ENCODE measurements at places on chromosomes 16 and 17.
A peak's percentile ranks its signal among the peaks of the same experiment; 100 is the strongest.

- no peak for DNase-seq
Measured at GRCh38 chr17:61179380-61179806, 220.2 kb upstream of the TBX2 start.

GRCh38 chr16:26129997-26130396, 438.2 kb downstream of the HS3ST4 start:
- no peak for DNase-seq

DNA sequence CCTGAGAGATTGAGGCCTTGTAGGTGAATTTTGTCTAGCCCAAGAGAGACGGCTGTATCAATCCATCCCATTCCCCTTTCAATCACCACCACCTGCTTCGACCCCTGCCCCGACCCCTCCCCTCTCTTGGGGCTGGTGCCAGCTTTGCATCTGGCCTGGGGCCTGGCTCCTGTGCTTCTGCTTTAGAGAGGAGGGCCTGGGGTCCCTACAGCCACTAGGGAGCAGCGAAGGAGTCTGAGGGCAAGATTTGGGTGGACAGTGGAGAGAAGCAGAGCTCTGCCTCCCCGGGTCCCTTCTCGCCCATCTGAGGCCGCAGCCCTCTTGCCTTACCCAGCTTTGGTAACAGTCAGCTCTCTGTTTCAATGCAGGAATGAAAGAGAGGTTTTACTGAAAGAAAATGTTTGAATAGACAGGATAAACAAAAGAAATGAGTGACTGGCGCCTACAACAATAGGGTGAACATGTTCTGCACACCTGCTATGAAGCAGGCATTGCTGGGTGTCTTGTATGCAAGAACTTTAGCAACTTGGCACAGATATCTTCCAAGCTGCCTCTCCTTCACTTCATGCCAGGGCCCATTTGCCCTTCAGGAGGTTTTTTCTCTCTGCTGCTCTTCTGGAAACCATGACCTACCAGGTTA, 57.4 kb downstream of the SLC47A1 start:
- DNase-seq: no peak

GRCh38 chr16:86118467-86119307, 219.7 kb downstream of the IRF8 start:
- no peak for DNase-seq

- DNase-seq: peak; percentile 73
Measured at GRCh38 chr16:71358464-71358998, at the start of gene CALB2. Gene CALB2 (plus strand): TSS chr16:71358723. CDS start chr16:71358793, 70 bp downstream.

DNA sequence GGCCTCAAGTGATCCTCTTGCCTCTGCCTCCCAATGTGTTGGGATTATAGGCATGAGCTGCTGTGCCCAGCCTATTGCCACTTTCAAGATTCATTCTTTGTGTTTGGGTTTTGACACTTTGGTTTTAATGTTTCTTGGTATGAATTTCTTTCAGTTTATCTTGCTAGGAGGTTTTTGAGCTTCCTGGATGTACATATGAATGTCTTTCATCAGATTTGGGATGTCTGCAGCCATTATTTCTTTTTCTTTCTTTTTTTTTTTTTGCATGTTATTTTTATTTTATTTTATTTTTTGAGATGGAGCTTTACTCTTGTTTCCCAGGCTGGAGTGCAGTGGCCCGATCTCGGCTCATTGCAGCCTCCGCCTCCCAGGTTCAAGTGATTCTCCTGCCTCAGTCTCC, 18.5 kb downstream of the MRPL45 start:
- no peak for DNase-seq

DNA sequence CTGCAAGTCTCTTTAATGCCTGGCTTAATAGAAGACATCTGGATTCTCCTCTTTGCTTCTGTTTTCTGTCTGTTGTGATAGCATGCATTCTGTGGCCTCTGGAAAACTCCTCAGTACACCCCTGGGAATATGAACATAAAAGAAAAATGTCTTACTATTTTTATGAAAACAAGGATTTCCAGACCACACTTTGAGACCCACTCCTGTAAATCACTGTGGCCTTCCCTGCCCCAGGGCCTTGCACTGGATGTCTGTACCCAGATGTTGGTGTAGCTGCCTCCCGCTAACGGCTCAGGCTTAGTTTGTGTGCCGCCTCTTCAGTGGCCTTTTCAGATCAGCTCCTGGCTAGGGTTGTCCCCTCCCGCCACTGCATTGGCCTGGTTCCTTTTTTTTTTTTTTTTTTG, 126.6 kb downstream of the SOCS1 start:
- no peak for DNase-seq

DNA sequence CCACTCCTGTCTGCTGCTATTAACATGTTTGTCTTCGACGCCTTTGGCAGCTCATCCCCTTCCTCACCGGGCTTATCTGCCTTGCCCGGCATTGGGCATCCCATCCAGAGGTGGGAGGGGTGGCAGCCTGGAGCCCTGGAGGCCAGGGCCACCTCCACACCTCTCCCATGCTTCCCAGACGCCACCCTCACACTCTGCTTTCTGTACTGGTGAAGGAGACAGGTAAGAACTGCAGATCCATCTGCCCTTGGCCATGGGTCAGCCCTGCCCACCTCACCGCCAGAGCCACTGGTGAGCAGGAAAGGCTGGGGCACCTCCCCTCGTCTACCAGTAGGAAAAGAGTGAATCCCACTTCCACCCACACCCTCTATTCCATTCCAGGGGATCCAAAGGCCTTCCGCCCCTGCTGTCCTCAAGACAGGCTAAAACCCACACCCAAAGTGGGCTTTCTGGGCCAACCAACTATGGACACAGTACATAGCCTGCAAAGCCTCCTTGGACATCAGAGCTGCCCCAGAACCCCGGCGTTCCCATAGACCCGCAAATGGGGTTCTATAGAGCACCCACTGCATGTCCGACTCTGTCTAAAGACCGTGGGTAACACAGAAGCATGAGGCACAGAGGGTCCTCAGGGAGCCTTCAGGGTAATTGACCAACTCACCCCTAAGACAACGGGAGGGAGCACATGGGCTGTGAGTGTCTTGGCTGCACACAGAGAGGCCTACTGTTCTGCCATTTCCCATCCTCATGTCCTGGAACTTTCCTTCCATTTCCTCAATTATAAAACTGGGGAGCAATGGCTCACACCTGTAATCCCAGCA, 23.4 kb upstream of the RBFOX3 start:
- DNase-seq: no peak

- no peak for DNase-seq
Measured at GRCh38 chr17:74541176-74542111, 4.5 kb downstream of the CD300C start.

- DNase-seq: no peak
Measured at GRCh38 chr17:78826836-78827509, 13.6 kb downstream of the USP36 start.

DNA sequence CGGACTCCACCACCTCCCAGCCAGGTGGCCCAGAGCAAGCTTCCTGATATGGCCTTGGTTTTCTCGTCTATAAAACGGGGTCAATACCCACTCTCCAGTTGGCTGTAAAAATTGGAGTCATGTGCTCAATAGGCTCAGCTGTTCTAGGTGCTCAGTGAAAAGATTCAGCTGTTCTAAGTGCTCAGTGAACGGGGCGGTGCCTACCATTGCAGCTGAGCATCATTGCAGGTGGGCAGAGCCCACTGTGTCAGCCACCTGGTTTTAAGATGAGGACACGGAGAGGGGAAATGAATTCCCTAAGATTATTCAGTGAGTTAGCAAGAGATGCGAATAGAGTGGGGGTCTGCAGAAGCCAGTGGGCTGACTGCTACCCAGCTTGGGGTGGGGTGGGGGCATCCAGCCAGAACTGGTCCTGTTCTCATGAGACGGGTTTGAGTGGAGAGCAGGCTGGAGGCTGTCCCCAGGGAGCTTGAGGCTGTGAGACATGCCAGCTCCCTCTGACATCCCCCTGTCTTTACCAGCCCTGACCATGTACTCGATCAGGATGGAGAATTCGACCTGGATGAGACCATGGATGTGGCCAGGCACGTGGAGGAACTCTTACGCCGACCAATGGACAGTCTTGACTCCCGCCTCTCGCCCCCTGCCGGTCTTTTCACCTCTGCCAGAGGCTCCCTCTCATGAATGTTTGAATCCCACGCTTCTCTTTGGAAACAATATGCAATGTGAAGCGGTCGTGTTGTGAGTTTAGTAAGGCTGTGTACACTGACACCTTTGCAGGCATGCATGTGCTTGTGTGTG, 21.9 kb downstream of the STAT5A start:
- no peak for DNase-seq

DNA sequence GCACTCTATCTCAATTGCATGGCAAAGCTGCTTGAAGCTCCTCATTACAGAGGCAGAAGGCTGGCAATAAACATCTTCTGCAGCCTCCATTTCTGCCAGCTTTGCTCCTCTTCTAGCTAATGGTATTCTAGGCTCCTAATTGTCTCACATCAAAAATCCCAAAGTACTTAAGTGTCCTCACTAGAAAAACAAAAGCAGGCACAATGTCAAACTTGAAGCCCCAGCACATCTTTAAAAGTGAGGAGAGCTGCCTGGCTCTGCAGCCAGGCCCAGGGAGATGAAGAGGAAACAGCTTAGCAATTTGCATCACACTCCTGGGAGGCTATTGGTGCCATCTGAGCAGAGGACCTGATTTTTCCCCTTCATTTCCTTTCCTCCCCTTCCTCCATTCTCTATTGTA, 197.1 kb downstream of the KCNJ2 start:
- DNase-seq: no peak

DNA sequence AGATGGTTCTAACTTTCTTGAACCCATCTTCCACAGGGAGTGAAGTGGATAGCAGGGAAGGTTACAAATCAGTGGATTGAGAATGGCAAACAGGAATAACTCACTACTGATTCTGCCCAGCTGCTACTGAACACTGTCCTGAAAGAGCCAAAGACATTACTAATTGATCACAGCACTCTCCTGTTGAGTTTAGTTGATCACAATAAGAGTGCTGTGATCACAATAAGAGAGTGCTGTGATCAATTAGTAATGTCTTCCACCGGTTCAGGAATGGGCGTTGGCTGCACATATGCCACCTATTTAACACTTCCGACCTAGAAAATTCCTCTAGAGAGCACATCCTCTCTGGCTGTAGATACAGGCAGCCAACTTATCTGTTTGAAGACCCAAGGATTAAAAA, 11.4 kb downstream of the CFAP97D1 start:
- no peak for DNase-seq

GRCh38 chr16:621526-622105, 9.2 kb upstream of the WFIKKN1 start:
- no peak for DNase-seq

DNA sequence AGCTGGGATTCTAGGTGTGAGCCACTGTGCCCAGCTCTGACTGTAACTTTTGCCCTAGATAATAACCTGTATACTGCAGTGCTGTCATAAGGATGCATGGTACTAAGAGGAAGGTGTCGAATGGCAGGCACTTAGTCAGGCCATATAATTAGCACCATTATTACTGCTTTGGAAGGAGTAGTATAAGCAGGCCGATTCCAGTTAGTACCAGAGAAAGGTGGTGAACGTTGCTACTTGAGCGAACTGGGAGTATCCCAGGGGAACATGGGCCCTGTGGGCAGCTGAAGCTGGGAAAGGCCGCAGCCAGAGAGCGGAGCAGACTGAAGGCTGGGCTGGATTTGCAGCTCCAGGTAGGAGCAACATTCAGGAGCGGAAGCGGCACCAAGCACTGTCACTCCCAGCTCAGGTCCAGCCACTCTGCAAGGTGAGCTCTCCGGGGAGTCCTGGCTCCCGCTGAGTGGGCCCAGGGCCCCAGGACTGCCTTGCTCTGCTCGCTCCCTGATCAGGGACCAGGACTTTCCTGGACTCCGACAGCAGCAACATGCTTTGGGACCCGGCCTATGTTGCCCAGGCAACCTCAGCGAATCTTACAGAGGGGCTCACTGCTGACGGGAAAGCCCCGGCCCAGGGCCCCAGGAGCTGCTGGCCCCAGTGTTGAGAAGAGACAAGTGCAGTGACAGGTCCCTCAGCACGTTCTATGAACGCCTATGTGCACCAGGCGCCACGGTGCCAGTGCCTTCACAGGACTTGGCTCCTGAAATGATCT, 28.6 kb downstream of the C16orf74 start:
- DNase-seq: no peak

- peak; percentile 21 for DNase-seq
Measured at GRCh38 chr17:7854078-7854777, 638 bp upstream of the TMEM88 start.

GRCh38 chr16:31365131-31365865, 10.3 kb downstream of the ITGAX start:
- DNase-seq: no peak

- no peak for DNase-seq
Measured at GRCh38 chr16:11004351-11004750, 60.0 kb downstream of the CLEC16A start.

DNA sequence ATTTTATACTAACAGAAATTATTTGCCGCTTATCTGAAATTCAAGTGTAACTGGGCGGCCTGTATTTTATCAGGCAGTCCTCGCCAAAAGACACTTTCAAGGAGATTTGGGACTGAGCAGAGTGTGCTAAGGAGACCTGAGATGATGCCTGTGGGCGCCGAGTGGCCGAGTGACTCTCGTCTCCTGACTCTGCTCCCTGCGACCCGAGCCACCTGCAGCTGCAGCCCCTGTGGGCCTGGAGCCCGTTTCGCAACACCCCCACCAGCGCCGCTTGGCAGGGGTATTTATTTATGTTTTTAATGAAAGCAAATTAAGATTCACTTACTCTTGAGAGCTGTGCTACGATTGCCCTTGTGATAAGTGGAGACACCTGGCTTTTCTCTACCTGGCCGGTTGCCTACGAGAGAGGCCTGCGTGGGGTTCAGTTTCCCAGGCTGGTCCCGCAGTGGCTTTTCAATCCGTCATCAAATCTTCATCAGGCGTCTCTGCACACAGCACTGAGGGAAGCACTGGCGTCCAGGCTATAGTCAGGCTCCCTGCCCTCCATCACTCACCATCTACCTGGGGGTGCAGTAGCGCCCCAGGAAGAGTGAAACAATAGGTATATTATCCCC, 124.0 kb downstream of the SEC14L1 start:
- no peak for DNase-seq

- DNase-seq: peak; percentile 78
Measured at GRCh38 chr16:81745704-81746558, 33.2 kb upstream of the PLCG2 start.

GRCh38 chr16:68470461-68471150, 22.3 kb upstream of the SMPD3 start:
- no peak for DNase-seq

GRCh38 chr17:79400989-79401703, 209.7 kb downstream of the RBFOX3 start:
- peak; percentile 82 for DNase-seq

DNA sequence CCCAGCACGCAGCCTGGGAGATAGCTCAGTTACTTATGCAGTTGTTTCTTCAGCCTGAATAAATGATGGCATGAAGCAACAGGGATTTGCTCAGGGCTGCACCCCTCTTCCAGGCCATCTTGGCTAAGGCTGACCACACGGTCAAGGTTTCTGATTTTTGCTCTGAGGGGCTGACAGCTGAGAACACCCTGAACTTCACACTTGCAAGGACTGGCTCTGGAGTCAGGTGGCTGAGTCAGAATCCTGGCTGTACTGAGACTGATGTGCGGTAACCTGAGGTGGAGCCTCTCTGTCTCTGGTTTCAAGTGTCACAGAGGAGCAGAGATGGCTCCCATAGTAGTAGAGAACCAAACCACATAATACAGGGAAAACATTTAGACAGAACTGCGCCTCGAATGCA, 4.8 kb downstream of the MTHFSD start:
- DNase-seq: no peak

- DNase-seq: no peak
Measured at GRCh38 chr16:50351952-50352351, 16.8 kb downstream of the BRD7 start.

GRCh38 chr16:31371619-31372484, 16.9 kb downstream of the ITGAX start:
- DNase-seq: no peak

- no peak for DNase-seq
Measured at GRCh38 chr16:57734308-57734924, 1.2 kb upstream of the KATNB1 start.

GRCh38 chr17:44584443-44584842, 27.2 kb downstream of the FZD2 start:
- no peak for DNase-seq
